ENCODE measurements at places on chromosomes 6 and 20.
A peak's percentile ranks its signal among the peaks of the same experiment; 100 is the strongest.

DNA sequence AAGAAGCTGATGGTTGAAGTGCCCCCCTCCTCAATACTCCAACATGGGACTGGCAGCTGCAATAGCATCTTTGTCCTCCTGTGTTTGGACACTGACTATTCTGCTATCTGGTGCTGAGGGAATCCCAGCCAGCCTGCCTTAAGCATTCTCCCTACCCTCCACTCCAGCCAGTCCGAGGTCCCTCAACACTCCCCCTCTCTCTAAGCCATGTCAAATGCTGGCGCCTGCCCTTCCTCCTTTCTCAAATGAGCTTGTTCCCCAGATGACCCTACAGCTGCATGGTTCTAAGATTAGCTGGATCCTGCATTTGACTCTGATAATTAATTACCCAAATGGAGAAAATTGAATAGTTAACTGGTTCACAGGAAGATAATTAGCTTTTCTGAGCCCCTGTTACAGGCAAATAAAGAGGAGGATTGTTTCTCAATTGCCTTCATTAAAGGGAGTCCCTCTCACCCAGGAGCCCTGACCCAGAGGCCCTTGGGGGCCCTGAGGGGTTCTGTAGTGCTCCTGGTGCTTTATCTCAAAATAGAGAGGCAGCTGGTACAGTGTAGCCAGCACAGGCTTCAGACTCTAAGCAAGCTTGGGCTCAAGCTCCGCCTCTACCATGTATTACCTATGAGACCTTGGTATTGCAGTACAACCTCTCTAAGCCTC lies 37.9 kb upstream of the CHD6 start:
- no peak overlapping the region for H3K4me3 ChIP-seq
- no peak overlapping the region for H3K27ac ChIP-seq
- H3K4me1 ChIP-seq = no peaks in the 10 kb centered on the region
- H3K36me3 ChIP-seq = no peaks in the 10 kb centered on the region
- no peak for DNase-seq

GRCh38 chr6:52420668-52421358 lies 671 bp downstream of the EFHC1 start:
- no peak for DNase-seq
- no peaks in the 10 kb centered on the region for H3K36me3 ChIP-seq
- peaks cover 20% of the 10 kb centered on the region for H3K4me1 ChIP-seq
- H3K27me3 ChIP-seq = no peaks in the 10 kb centered on the region
- no peak overlapping the region for H3K4me3 ChIP-seq

GRCh38 chr6:162702446-162702845 lies 25.1 kb downstream of the PRKN start:
- H3K4me1 ChIP-seq = no peaks in the 10 kb centered on the region
- no peak overlapping the region for H3K4me3 ChIP-seq
- no peak for DNase-seq
- no peaks in the 10 kb centered on the region for H3K36me3 ChIP-seq

DNA sequence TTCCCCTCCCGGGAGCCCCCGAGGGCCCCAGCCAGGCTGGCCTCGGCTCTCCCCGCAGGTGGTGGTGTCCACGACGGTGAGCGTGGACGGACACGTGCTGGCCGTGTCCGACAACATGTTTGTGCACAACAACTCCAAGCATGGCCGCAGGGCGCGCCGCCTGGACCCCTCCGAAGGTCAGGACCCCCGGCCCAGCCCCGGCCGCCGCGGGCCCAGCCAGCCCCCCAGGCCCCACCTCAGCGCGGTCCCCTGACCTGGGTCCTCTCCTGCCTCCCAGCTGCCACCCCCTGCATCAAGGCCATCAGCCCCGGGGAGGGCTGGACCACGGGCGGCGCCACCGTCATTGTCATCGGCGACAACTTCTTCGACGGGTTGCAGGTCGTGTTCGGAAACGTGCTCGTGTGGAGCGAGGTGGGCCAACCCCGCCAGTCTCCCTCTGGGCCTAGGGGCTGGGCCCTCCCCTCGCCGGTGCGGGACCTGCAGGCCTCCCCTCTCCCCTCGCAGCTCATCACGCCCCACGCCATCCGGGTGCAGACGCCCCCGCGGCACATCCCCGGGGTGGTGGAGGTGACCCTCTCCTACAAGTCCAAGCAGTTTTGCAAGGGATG lies 51.0 kb downstream of the CPXM1 start:
- peaks cover 24% of the 10 kb centered on the region for H3K27me3 ChIP-seq
- no peak for DNase-seq
- peaks cover 33% of the 10 kb centered on the region for H3K4me1 ChIP-seq
- no peaks in the 10 kb centered on the region for H3K36me3 ChIP-seq

DNA sequence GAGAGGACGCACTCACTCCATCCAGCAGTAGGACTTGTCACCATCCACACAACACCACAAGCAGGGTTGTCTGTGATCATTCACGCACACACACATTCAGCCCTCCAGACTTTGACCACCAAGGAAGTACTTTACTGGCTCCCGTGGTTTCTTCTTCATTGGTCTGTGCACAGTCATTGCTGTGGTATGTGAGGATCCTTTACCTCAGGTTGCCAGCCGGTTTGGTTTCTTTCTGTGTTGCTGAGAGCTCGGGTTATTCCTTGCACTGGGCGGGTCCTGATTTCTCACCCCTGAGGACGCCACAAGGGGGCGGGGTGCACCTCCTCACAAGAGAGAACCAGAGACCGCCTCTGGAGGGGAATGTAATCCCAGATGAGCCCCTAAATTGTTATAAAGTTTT lies 11.2 kb downstream of the SLC35A1 start:
- H3K27ac ChIP-seq = no peak overlapping the region
- H3K4me3 ChIP-seq = no peak overlapping the region
- H3K36me3 ChIP-seq = peaks cover 3% of the 10 kb centered on the region

DNA sequence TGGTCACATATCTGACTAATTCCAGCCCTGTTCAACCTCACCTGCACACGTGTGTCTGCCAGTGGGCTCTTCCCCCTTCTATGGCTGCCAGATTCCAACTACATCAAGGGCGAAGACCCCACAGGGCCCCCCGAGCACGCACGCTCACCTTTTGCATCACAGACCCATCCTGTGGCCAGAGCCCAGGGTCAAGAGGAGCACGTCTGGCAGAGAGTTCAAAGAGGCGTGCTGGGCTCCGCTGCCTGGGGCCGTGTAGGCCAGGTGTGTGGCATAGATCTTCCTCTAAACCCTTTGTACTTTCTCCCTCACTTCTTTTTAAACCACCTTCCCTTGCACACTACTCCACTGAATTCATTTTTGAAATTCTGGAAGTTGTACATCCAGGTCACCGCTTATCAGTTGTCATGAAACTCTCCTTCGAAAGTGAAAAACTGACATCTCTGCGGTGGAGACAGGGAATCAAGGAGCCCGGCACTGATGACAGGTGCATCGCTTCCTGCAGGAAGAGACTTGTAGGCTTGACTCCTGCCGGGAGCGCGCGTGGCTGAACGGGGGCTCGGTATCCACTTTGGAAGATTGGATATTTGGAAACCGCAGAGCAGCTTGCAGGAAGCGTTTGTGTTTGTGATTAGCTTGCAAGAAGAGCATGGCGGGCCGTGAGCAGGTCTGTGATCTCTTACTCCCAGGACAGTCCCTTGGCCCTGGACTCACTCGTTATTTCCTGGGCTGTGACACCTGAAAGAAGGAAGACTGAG lies 397.2 kb downstream of the CDH4 start:
- DNase-seq = no peak
- no peaks in the 10 kb centered on the region for H3K36me3 ChIP-seq
- no peaks in the 10 kb centered on the region for H3K4me1 ChIP-seq
- no peaks in the 10 kb centered on the region for H3K27me3 ChIP-seq
- H3K27ac ChIP-seq = no peak overlapping the region

- peak overlapping the region; percentile 88 for H3K27ac ChIP-seq
- H3K27me3 ChIP-seq = no peaks in the 10 kb centered on the region
Observed at GRCh38 chr6:16670617-16671051, 90.6 kb downstream of the ATXN1 start.
